ENCODE measurements at places on chromosomes 16 and 17.

DNA sequence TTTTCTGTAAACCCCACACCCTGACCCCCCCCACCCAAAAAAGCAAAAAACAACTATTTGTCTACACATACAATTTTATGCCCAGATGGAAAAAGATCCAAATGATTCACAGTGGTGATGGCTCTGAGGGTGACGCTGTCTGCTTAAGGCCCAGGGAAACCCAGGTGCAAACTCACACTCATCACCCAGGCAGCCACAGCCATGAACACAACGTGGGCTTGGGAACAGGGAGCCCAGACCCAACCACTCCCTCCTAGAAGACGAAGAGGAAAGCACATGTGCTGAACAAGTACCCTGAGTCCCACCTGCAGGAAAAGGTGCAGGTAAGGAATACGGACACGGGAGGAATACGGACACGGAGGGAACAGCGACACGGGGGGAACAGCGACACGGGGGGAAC, 5.4 kb downstream of the HBQ1 start:
- no peak for DNase-seq

DNA sequence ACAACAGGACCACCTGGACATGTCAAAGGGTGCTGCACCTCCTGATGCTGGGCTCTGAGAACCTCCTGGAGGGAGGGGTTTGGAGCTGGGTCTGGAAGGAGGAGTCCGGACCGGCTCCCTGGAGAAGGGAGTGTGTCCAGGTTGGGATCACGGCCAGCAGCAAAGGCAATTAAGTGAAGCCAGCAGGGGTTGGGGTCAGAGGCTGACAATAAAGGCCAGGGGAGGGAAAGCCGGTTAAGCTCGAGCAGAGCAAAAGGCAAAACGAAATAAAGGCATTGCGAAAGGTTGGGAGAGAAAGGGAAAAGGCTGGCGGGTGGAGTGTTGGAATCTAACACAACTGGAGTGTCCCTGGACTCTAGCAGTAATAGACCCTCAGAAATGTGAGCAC, 992 bp upstream of the CACNG4 start:
- DNase-seq = no peak

GRCh38 chr16:76370344-76370743, 93.1 kb downstream of the CNTNAP4 start:
- no peak for DNase-seq

- DNase-seq = no peak
These were observed 5.9 kb downstream of the ALYREF start for GRCh38 chr17:81885454-81885853.

- no peak for DNase-seq
These were observed 15.1 kb downstream of the NDE1 start for GRCh38 chr16:15665107-15665506.

DNA sequence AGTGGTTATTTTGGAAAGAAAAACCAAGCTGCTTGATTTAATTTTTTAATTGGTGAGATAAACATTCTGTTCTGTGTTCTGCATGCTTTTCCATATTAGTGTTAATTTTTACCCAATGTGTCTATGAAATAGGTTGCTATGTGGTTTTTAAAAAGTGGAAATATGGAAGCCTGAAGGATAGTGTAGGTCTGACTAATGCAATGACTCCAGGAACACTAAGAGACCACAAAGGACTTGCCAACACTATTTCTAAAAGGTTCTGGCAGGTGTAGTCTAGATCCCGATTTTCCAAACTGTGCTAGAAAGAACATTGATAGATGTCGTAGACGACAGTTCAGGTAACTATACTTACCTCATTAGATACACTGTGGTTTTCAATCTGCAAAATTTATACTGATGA, 877.4 kb upstream of the GOT2 start:
- no peak for DNase-seq

- DNase-seq = no peak
These were observed 348.7 kb upstream of the TNRC6C start for GRCh38 chr17:77609553-77610517.

DNA sequence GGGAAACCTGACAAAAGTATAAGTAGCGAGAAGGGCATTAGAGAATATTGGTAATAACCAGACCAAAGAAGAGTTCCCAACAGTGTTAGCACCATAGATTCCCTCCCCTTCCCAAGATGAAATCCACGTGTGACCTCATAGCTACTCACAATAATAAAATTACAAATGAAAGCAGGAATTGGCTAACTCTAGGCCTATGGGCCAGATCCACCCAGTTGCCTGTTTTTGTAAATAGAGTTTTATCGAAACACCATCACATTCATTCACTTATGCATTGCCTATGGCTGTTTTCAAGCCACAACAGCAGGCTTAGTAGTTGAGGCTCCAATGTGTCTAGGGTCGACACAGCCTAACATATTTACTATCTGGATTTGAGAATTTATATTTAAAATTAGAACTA, 7.8 kb downstream of the CPHXL start:
- DNase-seq = no peak

- DNase-seq = no peak
These were observed 1.1 kb downstream of the EZH1 start for GRCh38 chr17:42743595-42744282.

DNA sequence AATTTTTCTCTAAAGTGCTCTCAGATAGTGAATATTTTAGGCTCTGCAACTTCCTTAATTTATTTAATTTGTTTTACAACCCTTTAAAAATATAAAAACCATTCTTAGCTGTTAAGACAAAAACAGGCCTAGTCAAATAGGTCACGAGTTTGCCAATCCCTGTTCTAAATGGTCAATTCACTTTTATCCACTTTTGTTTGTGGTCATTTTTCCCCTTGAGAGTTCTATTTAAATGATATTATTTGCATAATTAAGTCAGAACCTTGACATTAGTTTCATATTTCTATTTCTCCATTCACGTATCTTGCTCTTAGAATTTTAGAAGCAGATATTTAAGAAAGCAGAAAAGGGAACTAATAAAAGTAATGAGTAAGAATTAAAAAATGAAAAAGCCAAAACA, 4.0 kb downstream of the AMFR start:
- DNase-seq = no peak

Measured in NCI-H1105 (cell line).